ENCODE measurements at places on chromosomes 5 and 9. TPM values are rescaled to one million over a fixed set of nuclear protein-coding genes. Genes with fewer than 3 reads are reported as not detected.

GRCh38 chr5:65070026-65070425 is 301.3 kb downstream of the CWC27 start:
- DNase-seq: no peak

DNA sequence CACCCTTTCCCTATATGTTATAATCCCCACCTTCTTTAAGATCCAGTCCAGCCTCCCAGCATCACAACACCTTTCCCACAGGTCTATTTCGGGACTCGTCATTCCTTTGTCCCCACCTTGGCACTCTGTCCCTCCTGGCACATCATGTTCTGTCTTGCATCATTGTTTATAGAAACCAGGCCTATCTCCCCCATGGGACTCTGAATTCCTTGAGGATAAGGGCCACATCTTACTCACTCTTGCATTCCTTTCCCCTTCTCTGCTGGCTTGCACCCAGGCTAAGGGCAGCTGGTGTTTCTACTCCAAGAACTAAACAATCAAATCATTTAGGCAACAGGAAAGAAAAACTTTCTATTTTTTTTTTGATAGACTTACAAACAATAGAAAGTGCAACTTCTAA is 205.7 kb downstream of the AGTPBP1 start:
- DNase-seq: peak; percentile 28

- DNase-seq: no peak
These were observed 142.5 kb downstream of the ACER2 start for GRCh38 chr9:19551124-19551929.

DNA sequence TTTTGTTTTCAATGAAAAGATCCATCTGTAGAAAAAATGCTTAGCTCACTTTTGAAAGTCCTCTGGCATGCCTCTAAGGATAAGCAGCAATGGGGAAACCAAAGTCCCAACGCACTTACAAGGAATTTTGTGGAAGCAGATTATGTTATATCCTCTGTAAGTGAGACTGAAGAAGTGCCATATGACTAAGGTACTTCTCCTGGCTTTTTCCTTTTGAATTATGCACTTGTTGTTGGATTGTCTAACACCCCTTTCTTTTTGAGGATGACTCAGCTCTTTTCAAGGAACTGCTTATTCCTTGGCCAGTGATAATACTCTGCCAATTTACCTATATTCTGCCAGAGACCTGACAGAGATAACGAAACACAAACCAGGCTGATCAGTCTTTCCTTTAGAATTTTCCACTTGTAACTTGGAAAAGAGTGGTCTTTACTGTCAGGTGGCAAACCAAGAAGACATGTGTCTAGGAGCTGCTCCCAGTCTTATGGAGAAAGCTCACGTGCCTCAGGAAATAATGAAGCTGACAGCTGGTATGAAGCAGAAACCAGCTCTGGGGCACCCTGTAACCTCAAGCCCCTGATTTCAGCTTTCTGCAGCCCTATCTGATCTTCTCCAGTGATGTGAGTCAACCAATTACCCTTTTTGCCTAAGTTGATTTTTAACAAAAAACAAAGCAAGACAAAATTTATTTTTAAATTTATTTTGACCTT is 290.8 kb upstream of the FBXL7 start:
- DNase-seq: no peak

- no peak for DNase-seq
These were observed 32.6 kb downstream of the CNTFR start for GRCh38 chr9:34556949-34557348.

- peak; percentile 21 for DNase-seq
These were observed 70.6 kb downstream of the HMCN2 start for GRCh38 chr9:130336027-130336610.

GRCh38 chr9:132026932-132027585 is 52.6 kb downstream of the MED27 start:
- peak; percentile 45 for DNase-seq

DNA sequence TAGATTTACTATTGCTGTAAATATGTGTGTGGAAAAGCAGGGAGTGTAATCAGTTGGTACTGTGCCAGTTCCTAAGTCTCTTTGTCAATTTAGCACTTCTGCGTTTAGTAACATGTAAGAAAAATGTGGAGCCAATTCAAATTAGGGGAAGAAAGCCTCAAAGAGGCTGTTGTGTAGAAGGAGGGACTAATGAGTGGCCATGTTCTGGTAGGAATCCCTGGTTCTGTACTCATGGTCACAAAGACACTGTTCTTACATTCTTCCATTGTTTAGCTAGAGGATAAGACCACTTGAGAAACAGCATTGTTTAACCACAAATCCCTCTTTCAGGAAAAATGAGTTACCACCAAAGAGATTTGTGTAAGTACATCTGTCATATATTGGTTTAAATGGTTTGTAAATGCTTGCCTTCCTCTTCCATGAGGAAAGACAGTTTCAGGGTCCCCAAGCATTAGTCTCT is 14.9 kb downstream of the ARHGEF28 start:
- peak; percentile 56 for DNase-seq

- DNase-seq: no peak
These were observed 84.1 kb downstream of the AMBP start for GRCh38 chr9:113993838-113994540.

- no peak for DNase-seq
These were observed 700.7 kb upstream of the GRAMD2B start for GRCh38 chr5:125722550-125722949.

DNA sequence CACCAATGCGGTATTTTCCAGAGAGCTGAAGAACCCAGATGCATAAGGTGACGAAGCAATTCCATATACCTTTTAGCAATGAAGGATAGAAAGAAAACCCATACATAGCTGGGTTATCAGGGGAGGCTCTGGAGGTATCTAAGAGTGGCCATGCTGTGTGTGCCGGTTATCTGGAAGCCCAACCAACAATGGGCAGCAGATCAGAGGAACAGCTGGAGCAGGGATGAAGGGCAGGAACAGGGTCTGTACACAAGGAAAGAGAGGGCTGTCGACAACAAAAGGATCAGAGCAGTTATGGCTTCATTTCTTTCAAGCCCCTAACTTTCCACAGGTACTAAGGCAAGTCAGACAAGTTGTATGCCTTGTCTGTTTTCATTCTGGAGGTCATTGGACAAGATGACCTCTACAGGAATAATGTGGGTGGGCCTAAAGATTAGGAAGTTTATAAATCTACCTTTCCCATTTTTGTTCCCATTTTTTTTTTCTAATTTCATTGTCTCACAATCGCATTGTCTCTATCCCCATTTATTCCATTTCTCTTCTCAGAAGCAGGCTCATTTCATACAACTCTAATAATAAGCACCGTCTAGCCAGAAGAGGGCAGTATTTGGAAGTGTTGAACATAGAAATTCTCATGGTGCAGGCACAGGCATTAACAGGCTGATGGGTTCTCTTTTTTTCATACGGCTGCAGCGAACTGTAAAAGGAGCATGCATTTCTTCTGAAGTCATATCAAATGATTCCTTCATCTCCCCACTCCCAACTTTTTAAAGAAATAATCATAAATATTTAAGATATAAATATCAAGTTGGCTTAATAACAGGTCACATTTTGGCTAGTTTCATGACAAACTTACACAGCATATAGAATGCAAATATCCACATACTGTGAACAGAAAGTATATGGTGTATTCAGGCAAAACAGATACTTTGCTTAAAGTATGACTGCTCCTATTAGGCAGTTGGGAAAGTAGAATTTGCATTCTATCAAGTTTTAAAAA is 63.5 kb downstream of the ZNF474 start:
- DNase-seq: peak; percentile 76

- peak; percentile 22 for DNase-seq
These were observed 437.0 kb upstream of the TRPC7 start for GRCh38 chr5:136802383-136802782.

- DNase-seq: peak; percentile 58
These were observed 67.2 kb downstream of the TSSK1B start for GRCh38 chr5:113367586-113367985.

- DNase-seq: peak; percentile 91
These were observed 6.8 kb downstream of the SNX30 start for GRCh38 chr9:112757282-112757883.

DNA sequence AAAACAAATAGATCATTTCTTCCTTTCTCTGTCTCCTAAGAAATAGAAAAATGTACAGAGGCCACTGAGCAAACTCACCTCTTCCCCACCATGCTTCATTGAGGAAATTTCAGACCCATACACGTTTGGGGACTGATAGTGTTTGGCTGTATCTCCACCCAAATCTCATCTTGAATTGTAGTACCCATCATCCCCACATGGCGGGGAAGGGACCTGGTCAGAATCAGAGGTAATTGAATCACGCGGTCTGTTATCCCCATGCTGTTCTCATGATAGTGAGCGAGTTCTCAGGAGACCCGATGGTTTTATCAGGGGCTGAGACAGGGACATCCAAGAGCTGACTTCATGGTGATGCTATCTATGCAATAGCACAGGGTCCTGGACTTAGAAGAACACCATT is 1655.8 kb downstream of the MAT2B start:
- no peak for DNase-seq

- no peak for DNase-seq
These were observed 33.2 kb upstream of the ENHO start for GRCh38 chr9:34555936-34556525.

- peak; percentile 71 for DNase-seq
These were observed 7.7 kb upstream of the TTC23L start for GRCh38 chr5:34831303-34831702.

DNA sequence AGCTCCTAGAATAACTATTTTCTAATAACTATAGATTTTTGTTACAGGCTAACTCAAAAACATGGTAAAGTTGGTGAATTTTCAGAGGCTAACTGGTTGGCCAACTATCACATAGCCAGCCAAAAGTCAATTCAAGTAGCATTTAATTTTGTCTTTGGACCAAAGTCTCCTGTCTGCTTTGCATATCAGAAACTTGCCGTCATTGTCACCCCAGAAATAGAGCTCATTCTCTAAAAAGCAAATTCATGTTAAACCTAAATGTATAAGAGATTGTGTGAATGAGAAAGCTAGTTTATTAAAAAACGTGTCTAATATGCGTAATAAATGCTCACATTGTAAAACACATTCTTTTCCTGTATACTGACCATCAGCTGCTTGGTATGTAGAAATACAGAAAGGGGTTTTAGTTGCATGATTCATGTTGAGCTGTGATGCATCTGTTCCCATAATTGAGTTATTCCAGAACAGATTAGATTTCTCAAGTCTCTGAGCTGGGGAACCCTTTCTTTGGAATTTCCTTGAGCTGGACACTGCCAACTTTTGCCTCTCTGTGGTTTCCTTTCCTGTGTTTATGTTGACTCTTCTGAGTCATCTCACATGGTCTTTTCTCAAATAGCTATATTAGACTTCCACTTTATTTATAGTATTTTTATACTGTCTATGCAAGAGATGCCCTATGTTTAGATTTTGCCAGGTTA is 7.3 kb downstream of the SRFBP1 start:
- peak; percentile 99 for DNase-seq

DNA sequence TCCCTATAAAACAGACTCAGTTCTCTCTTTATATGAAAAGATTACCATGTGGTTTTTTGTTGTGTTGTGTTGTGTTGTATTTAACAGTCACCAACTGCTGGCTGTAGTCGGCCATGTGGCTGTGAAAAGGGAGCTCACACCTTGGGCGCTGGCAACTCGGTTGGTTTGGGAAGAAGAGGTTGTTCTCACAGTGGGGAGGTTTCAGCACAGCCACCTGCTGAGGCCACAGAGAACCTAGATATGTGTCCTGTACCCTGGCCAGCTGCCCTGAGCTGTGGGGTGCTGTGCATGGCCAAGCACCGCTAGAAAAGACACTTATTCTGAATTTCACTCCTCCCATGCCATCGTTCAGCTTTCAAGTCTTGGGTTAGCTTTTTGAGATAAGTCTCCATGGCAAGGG is 58.8 kb downstream of the SYK start:
- DNase-seq: no peak

DNA sequence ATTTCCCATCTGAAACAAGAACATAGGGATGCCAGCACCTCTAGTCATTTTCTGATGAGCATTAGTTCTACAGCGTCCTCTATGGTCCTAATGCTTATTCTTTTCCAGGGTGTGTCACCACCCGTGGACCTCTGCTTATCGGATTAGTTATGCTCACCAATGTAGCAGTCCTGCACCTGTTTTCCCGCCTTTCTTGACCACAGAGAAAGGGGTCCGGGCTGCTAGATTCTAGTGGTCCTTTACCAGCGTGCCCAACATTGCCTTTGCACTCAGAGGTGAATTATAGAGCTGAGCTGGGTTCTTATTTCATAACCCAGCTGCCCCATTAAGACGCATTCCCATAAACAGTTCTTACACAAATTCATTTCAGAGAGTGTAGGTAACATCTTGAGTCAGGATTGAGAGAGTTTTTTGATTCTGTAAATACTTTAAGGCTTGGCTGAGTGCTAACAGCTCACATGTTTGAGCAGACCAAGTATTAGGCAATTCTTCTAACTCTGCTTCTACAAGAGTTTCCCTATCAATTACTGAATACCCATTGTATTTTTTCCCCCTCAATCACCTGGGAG is 2205.1 kb upstream of the C9orf72 start:
- DNase-seq: peak; percentile 5

DNA sequence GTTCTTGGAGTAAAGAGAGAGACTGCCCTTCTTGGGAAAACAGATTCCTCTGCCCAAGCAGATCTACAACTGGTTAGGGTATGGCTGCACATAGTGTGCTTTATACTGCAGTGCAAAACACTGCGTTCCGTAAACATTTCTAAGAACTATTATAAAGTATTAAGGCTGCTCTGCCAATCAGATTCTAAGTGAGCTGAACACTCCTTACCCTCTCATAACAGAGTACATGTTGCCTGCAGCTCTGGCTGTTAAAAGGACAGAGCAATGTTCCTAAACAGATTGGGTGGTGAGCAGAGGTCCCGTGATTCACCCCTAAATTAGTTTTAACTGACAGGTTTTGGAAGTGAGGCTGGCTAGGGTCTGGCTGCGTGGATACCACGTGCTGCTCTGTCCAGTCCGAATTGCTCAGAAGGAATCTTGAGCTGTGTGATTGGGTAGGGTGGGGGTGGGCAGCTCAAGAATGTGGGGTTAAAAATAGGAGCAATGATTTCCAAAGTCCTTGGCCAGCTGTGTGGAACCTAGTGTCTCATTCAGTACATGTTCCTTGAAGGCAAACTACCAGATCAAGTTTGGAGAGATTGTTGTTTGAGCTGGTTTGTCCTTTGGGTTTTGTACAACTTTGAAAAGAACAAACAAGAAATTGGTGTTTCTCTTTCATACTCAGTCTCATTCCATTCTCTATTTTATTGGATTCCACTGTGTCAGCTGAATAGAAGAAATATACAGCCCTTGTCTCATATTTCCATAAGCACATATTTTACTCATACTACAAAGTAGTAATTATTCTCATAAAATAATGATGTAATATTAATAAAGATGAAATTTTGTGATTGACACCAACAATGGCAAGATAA is 497.6 kb upstream of the CD180 start:
- DNase-seq: peak; percentile 61

- DNase-seq: peak; percentile 55
These were observed 11.4 kb upstream of the GRPEL2 start for GRCh38 chr5:149333711-149334443.

GRCh38 chr5:178165581-178165980 is 11.9 kb upstream of the NHP2 start:
- DNase-seq: no peak

GRCh38 chr5:176320577-176320976 is 41.0 kb downstream of the KIAA1191 start:
- DNase-seq: no peak

- DNase-seq: no peak
These were observed 13.6 kb upstream of the LMNB1 start for GRCh38 chr5:126763371-126763770.

The SMIM33 gene
- total RNA-seq: not detected

The PLPPR1 gene
- total RNA-seq: not detected

The PSD2 gene
- not detected for total RNA-seq

The ESM1 gene
- under 0.01 TPM for total RNA-seq

The SERF1A gene
- 8.7 TPM for total RNA-seq

The SLC6A19 gene
- not detected for total RNA-seq

The TEK gene
- 25.8 TPM for total RNA-seq

The LHX6 gene
- total RNA-seq: not detected

The NEURL1B gene
- 2.9 TPM for total RNA-seq

The CCDC152 gene
- total RNA-seq: 0.97 TPM

The ARL14EPL gene
- not detected for total RNA-seq
